ENCODE measurements at places on chromosomes 2 and 18.

DNA sequence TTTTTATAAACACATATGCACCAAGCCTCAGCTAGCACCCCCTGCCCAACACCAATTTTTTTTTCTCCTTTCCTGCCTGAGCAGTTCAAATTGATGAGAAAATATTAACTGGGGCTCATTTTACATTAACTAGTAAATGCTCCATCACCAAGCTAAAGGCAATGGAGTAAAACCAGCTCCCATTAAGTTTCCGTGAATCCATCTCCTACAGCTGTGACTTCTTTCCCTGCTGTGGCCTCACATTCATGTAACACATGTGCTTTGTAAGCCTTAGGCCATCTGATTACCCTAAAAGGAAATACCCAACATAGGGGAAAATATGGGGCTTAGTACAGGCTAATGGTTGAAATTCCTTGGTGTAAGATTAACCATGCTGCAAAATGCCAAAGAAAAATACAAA is 60.8 kb downstream of the DNER start:
- no peak overlapping the region for H3K27ac ChIP-seq
- peaks cover 10% of the 10 kb centered on the region for H3K27me3 ChIP-seq
- H3K4me1 ChIP-seq, result no peaks in the 10 kb centered on the region
- no peak overlapping the region for H3K4me3 ChIP-seq
- DNase-seq, result no peak

DNA sequence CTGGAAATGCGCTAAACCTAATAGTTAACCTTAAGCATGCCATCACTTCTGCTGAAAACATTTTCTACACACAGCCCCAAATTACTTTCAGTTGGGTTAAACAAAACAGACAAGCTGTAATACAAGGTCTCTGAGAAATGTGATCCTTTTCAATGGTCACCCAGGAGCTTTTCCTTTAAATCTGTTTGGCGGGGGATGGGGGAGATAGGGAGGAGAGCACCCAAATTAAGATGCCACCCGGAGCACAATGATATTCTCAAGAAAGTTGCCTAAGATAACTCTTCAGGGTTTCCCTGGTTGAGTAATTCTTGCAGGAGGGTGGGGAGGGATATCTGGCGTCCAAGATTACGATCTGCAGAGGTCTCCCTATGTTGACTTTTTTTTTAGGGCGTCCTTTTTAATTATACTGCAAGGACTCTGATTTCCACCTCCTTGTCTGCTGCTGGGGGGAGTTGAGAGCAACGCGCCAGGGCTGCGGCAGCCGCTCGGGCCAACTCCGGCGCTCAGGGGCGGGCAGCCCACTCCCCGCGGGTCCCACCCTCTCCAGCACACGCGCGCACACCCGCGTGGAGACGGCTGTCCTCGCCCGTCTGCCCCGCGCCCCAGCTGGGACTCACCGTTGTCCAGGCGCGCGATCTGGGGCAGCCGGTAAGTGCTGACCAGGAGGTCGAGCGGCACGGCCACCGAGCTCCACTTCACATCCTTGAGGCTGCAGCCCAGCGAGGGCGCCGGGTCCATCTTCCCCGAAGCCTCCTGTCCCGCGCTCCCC is 807 bp downstream of the GAREM1 start:
- H3K4me1 ChIP-seq, result peaks cover 25% of the 10 kb centered on the region
- H3K4me3 ChIP-seq, result peak overlapping the region; percentile 55

- H3K36me3 ChIP-seq, result no peaks in the 10 kb centered on the region
- H3K27me3 ChIP-seq, result no peaks in the 10 kb centered on the region
- H3K4me3 ChIP-seq, result no peak overlapping the region
These were observed 37.3 kb upstream of the PEX13 start for GRCh38 chr2:60980071-60980815.

- H3K27me3 ChIP-seq, result no peaks in the 10 kb centered on the region
- H3K4me3 ChIP-seq, result no peak overlapping the region
- no peaks in the 10 kb centered on the region for H3K4me1 ChIP-seq
- no peak overlapping the region for H3K27ac ChIP-seq
- no peak for DNase-seq
- H3K36me3 ChIP-seq, result no peaks in the 10 kb centered on the region
These were observed 1289.2 kb downstream of the DSC3 start for GRCh38 chr18:29753379-29753778.

DNA sequence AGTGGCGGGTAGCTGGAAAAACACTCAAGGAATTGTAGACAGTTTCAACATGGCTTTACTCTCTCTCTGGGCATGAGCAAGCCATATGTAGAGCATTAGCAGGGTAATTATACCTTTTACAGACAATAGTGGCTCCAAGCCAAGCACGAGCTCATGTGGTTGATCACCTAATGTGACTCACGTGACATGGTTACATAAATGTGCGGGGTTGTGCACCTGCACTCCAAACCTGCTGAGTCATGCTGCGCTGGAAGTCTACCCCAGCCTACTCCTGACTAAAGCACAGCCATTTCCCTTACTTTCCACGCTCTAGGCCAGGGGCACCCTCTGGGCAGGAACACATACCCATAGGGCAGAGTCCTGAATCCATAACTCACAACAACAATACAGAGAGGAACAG is 232.8 kb downstream of the MBD5 start:
- H3K27ac ChIP-seq, result no peak overlapping the region
- no peak overlapping the region for H3K4me3 ChIP-seq
- H3K36me3 ChIP-seq, result peaks cover 22% of the 10 kb centered on the region
- H3K27me3 ChIP-seq, result no peaks in the 10 kb centered on the region
- H3K4me1 ChIP-seq, result peaks cover 2% of the 10 kb centered on the region

- H3K27ac ChIP-seq, result no peak overlapping the region
- DNase-seq, result no peak
- H3K27me3 ChIP-seq, result no peaks in the 10 kb centered on the region
- H3K4me1 ChIP-seq, result no peaks in the 10 kb centered on the region
- no peaks in the 10 kb centered on the region for H3K36me3 ChIP-seq
These were observed 64.4 kb downstream of the EML6 start for GRCh38 chr2:54787755-54788366.

DNA sequence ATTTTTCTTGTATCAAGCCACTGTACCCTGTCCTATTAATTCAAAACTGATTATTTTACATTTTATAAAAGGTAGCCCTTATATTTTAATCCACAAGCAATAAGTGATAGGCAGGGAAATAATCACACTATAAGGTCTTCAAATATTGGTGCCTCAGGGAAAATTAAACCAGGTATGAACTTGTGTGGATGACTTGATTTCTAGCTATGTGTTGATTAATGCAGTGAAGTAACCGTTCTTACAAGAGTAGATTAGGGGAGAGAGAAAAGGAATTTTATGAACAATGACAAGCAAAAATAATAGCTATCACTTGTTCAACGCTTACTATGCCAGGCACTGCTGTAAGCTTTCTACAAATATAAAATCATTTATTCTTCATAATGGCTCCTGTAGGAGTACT is 199.6 kb downstream of the PTGR3 start:
- no peaks in the 10 kb centered on the region for H3K36me3 ChIP-seq
- peaks cover 2% of the 10 kb centered on the region for H3K4me1 ChIP-seq
- DNase-seq, result no peak
- H3K27me3 ChIP-seq, result no peaks in the 10 kb centered on the region
- H3K4me3 ChIP-seq, result no peak overlapping the region
- H3K27ac ChIP-seq, result no peak overlapping the region

DNA sequence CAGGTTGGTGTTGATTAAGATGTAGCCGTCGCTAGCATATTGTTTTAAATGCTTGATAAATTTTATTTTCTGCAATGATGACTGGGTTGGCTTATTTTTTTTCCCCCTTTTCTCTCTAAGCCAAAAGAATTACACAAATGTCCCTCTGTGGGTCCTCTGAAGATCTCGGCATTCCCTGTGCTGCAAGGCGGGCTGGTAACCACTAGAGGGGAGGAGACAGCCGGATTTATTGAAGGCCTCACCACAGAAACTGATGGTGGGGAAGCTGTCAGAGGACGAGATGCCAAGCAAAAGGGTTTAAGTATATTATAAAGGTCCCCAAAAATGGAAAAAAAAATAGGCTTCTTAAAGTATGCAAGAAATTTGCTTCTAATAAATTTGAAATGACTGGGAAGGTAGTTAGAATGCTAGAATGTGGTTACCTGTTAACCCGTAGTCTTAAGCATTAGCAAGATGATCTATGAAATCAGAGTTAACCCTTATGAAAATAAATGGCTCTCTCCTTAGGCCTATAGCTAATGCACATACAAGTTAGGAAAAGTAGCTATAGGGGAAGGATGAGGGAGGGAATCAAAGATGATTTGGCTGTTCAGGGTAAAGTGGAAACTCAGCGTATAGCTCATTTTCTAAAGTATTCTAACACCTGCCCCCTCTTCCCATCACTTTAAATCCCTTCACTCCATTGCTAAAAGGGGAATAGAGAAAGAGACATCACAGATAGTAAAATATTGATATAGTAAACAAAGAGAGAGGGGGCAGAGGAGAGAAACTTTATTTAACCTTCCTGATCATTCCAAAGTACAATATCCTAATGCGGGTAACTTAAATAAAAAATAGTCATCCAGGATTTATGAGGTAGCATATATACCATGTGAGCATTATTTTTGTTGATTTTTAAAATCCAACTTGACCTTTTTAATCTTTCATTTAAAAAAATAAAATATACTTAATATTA is 894.5 kb upstream of the POU3F3 start:
- no peak overlapping the region for H3K4me3 ChIP-seq
- H3K36me3 ChIP-seq, result no peaks in the 10 kb centered on the region
- no peak overlapping the region for H3K27ac ChIP-seq

DNA sequence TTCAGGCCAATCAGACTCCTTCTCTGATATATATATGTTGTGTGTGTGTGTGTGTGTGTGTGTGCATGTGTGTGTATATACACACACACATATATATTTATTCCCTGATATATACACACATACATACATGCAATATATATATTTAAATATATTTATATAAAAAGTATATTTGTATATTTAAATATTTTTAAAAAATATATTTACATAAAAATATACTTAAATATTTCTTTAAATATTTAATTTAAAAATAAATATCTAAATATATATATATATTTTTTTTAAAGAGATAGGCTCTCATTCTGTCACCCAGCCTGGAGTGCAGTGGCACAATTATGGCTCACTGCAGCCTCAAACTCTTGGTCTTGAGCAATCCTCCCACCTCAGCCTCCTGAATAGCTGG is 281.3 kb downstream of the DYSF start:
- DNase-seq, result no peak
- no peaks in the 10 kb centered on the region for H3K36me3 ChIP-seq
- H3K27me3 ChIP-seq, result no peaks in the 10 kb centered on the region
- no peak overlapping the region for H3K4me3 ChIP-seq
- no peak overlapping the region for H3K27ac ChIP-seq

- H3K27me3 ChIP-seq, result no peaks in the 10 kb centered on the region
- H3K36me3 ChIP-seq, result no peaks in the 10 kb centered on the region
- no peak overlapping the region for H3K4me3 ChIP-seq
- H3K27ac ChIP-seq, result no peak overlapping the region
- DNase-seq, result no peak
- no peaks in the 10 kb centered on the region for H3K4me1 ChIP-seq
These were observed 108.9 kb downstream of the SATB2 start for GRCh38 chr2:199348871-199349270.

DNA sequence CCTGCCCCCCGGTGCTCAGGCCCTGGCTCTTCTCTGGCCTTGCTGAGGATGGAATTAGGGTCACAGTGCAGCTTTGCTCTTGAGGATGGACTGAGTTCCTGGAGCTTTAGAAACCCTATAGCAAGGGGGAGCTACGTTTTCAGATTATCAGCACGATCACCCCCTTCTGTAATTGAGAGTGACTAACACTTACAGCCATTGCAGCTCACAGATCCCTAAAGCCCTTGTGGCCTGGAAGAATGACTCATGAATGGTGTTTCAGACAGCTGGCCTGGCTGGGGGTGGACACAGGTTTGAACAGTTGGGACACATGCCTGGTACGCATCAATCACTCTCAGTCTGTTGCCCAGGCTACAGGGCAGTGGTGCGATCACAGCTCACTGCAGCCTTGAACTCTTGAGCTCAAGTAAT is 79.7 kb upstream of the IGFBP5 start:
- no peaks in the 10 kb centered on the region for H3K36me3 ChIP-seq
- H3K27me3 ChIP-seq, result peaks cover 3% of the 10 kb centered on the region
- H3K4me3 ChIP-seq, result no peak overlapping the region
- no peak overlapping the region for H3K27ac ChIP-seq
- H3K4me1 ChIP-seq, result no peaks in the 10 kb centered on the region
- no peak for DNase-seq

GRCh38 chr2:102033750-102034682 is 42.3 kb downstream of the IL1R2 start:
- no peak overlapping the region for H3K4me3 ChIP-seq
- H3K36me3 ChIP-seq, result peaks cover 9% of the 10 kb centered on the region
- DNase-seq, result no peak
- peak overlapping the region; percentile 72 for H3K27ac ChIP-seq
